Cerebellar nuclear complex (tissue), 1 donor: ENCODE measurements at places on chromosomes 6 and 20.

GRCh38 chr20:15511551-15511950 is 1061.7 kb downstream of the KIF16B start:
- DNase-seq: no peak

GRCh38 chr6:123803504-123804013 is at the start of gene NKAIN2:
TSS of gene NKAIN2 (plus strand) at chr6:123803865.
- DNase-seq: no peak

GRCh38 chr6:157561414-157561790 is 180.4 kb downstream of the ZDHHC14 start:
- DNase-seq: no peak

GRCh38 chr20:62080249-62080990 is 14.7 kb upstream of the TAF4 start:
- DNase-seq: no peak

DNA sequence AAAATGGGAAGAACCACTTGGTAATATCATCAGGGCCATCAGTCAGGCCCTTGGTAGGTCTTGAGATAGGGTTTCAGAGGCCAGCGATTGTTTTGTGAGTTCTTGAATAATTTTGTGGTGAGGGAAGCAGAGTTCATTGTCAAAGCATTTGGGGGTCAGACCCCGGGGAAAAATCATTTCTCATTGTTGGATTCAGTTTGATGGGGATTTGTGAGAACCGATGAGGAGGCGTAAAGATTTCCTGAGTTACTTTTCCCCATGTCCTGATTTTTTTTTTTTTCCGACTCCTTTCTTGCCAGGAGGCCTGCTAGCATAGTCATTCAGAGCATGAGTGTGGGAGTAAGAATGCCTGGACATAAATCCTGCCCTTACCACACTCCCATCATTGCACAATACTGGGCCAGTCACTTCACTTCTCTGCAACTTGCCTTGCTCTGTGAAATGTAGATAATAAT is 60.3 kb downstream of the TSHZ2 start:
- DNase-seq: no peak

DNA sequence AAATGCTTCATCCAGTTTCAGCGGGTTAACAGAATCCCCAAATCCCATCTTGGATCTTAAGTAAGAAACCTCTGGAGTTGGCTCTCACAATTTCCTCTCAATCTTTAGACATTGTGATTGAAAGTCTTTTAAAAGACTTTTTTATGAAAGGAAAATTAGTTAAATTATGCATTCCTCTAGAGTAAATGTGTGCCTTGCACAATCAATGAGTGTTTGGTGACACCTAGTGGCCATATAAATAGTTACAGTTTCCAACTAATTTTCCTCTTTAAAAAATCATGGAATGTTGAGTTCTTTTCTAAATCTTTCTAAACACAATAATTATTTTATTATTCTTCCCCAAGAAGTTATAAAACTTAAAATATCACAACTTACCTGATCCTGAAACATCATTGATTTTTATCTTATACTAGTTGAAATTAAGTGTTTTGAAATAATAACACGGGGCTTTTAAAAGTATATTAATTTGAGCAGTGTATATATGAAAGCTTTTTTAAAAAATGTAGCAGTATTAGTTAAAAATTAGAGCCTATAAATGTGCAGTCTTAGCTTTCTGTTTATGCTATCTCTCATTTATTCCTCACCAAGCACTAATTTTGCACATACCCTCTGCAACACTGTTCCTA is 66.4 kb downstream of the PKHD1 start:
- DNase-seq: no peak
